B cell (primary cell): ENCODE measurements at places on chromosomes 7 and 10.

DNA sequence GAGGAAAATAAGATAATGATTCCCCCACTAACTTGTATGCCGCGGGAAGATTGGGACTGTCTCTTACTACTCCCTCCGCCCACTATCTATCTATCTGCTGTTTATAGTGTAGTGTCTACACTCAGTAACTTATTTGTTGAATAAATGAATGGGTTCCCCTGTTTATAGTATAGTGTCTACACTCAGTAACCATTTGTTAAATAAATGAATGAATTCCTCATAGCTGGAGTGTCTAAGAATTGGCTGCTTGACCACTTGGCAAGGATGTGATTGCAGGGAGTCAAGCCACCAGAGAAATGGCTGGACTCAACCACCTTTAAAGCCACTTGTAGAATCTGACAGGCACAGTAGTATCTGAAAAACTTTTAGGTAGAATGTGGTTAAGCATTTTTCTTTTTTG lies 147.1 kb downstream of the TRIL start:
- H3K27ac ChIP-seq, result no peak overlapping the region
- H3K36me3 ChIP-seq, result no peaks in the 10 kb centered on the region
- peaks cover 16% of the 10 kb centered on the region for H3K4me1 ChIP-seq
- DNase-seq, result no peak
- H3K4me3 ChIP-seq, result no peak overlapping the region
- no peaks in the 10 kb centered on the region for H3K27me3 ChIP-seq

DNA sequence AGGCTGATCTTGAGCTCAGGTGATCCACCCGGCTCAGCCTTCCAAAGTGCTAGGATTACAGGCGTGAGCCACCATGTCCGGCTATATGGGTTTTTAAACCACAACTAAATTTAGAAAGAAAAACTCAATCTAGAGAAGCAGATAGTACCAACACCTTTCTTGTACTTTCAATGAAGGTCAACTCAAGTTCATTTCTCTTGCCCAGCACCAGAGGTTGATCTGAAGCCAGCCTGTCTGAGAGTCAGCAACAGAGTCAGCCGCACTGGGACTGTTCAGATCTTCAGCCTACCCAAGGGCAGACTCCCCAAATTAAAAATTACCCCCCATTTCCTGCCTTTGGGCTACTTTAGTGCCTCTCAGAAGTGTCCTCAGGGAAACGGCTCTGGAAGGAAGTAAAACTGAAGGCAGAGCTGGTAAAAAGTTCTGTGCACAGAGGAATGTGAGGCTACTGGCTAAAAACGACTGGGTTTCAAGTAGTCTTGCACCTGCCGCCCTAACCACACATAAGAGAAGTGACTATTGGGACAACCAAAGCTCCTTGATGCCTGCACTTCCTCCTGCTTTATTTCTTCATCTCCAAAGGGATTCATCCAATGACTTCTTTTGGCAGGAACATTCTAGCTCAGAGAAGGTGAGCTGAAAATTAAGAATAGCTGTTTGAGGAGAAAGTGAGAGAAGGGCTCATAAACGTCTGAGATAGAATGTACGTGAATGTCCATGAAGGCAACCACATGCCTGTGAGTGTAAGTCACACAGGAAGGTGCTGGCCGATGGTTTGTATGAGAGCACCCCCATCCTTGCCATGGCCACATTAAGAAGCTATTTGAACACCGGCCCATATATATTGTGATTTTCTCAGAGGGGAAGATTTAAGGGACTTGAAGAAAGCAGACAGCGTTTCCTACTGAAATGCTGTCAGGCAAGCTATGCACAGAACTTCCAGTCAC lies 142.4 kb upstream of the PRR15 start:
- no peak for DNase-seq
- H3K4me3 ChIP-seq, result no peak overlapping the region
- H3K36me3 ChIP-seq, result no peaks in the 10 kb centered on the region
- no peaks in the 10 kb centered on the region for H3K27me3 ChIP-seq
- no peaks in the 10 kb centered on the region for H3K4me1 ChIP-seq
- H3K27ac ChIP-seq, result no peak overlapping the region

DNA sequence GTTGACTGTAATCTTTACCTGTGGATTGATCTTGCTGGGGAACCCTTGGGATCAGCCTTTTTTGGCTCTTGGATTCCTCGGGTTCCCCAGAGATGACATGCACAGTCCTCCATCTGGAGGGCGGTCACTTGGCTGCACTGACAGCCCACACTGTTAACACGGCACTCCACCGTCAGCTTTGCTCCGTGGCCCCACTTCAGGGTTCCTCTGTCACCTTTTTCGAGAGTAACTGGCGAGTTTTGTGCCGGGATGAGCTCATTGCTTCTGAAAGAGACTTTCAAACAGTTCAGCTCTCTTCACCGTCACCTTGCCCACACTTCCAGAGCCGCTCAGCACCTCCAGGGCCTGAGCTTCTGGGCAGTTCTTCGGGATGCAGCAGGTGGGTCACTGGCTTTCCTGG lies 42.4 kb downstream of the PROSER2 start:
- H3K4me1 ChIP-seq, result peaks cover 9% of the 10 kb centered on the region
- no peaks in the 10 kb centered on the region for H3K27me3 ChIP-seq
- H3K27ac ChIP-seq, result no peak overlapping the region
- no peaks in the 10 kb centered on the region for H3K36me3 ChIP-seq

DNA sequence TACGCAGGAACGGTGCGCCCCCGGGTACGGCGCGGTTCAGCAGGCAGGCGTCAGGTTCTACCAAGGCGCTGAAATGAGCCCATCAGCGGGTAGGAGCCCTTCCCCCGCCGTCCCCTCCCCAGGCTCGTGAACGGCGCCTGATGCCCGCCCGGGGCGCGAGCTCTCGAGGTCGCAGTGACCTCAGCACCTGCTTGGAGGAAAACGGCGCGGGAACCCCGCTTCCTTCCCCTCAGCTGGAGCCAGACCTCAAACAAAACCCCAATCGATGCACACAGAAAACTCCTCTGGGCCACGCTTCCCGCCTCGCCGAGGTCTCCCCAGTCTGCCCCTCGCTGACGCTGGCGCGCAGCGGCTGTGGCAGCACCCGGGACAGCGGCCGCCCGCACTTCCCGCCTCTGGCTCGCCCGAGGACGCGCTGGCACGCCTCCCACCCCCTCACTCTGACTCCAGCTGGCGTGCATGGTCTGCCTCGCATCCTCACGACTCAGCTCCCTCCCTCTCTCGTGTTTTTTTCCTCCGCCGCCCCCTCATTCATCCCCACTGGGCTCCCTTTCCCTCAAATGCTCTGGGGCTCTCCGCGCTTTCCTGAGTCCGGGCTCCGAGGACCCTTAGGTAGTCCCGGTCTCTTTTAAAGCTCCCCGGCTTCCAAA lies 514 bp upstream of the GAD2 start:
- peaks cover 48% of the 10 kb centered on the region for H3K4me1 ChIP-seq
- peak; percentile 28 for DNase-seq
- H3K4me3 ChIP-seq, result no peak overlapping the region
- H3K27ac ChIP-seq, result no peak overlapping the region
- no peaks in the 10 kb centered on the region for H3K36me3 ChIP-seq
- H3K27me3 ChIP-seq, result peaks cover 39% of the 10 kb centered on the region

DNA sequence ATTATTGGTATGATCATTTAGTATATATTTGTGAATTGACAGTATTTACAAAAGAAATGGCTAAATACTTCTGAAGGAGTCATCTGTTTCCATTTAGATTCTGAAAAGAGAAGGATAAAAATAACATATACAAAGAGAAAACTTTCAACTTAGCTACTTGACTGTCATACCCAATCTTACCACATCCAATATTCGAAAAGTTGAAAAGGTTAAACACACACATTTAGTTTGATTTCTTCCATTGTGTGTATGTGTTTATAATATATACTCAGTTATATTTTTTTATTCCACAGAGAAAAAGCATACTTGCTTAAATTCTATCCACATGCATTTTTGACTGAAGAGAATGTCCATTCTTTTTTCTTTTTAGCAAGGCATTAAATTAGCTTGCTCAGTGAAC lies 470.7 kb downstream of the TFEC start:
- no peaks in the 10 kb centered on the region for H3K36me3 ChIP-seq
- H3K27me3 ChIP-seq, result no peaks in the 10 kb centered on the region
- H3K27ac ChIP-seq, result no peak overlapping the region
- DNase-seq, result no peak
- H3K4me1 ChIP-seq, result no peaks in the 10 kb centered on the region

GRCh38 chr10:85193796-85194195 lies 865.4 kb downstream of the CCSER2 start:
- H3K4me3 ChIP-seq, result no peak overlapping the region
- no peak for DNase-seq
- H3K36me3 ChIP-seq, result no peaks in the 10 kb centered on the region
- H3K27me3 ChIP-seq, result no peaks in the 10 kb centered on the region

- H3K4me1 ChIP-seq, result peaks cover 8% of the 10 kb centered on the region
- no peaks in the 10 kb centered on the region for H3K36me3 ChIP-seq
- no peak overlapping the region for H3K27ac ChIP-seq
- H3K27me3 ChIP-seq, result no peaks in the 10 kb centered on the region
- no peak for DNase-seq
- H3K4me3 ChIP-seq, result no peak overlapping the region
Observed at GRCh38 chr10:77526868-77527617, 110.6 kb downstream of the KCNMA1 start.

GRCh38 chr7:133134810-133135209 lies 52.9 kb upstream of the CHCHD3 start:
- no peaks in the 10 kb centered on the region for H3K36me3 ChIP-seq
- no peak for DNase-seq
- no peak overlapping the region for H3K4me3 ChIP-seq
- no peaks in the 10 kb centered on the region for H3K27me3 ChIP-seq
- no peak overlapping the region for H3K27ac ChIP-seq
- H3K4me1 ChIP-seq, result no peaks in the 10 kb centered on the region

GRCh38 chr7:116812860-116813259 lies 49.5 kb upstream of the CAPZA2 start:
- no peaks in the 10 kb centered on the region for H3K4me1 ChIP-seq
- no peak overlapping the region for H3K27ac ChIP-seq
- peaks cover 2% of the 10 kb centered on the region for H3K27me3 ChIP-seq
- no peak for DNase-seq

GRCh38 chr7:143181349-143181748 lies 1.9 kb upstream of the TAS2R39 start:
- H3K4me3 ChIP-seq, result no peak overlapping the region
- peak; percentile 67 for DNase-seq
- H3K36me3 ChIP-seq, result no peaks in the 10 kb centered on the region
- H3K27ac ChIP-seq, result peak overlapping the region; percentile 51
- H3K27me3 ChIP-seq, result no peaks in the 10 kb centered on the region

DNA sequence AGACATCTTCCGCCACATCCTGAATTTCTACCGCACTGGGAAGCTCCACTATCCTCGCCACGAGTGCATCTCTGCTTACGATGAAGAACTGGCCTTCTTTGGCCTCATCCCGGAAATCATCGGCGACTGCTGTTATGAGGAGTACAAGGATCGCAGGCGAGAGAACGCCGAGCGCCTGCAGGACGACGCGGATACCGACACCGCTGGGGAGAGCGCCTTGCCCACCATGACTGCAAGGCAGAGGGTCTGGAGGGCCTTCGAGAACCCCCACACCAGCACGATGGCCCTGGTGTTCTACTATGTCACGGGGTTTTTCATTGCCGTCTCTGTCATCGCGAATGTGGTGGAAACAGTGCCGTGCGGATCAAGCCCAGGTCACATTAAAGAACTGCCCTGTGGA lies 1.9 kb downstream of the KCND2 start:
- H3K4me1 ChIP-seq, result no peaks in the 10 kb centered on the region
- H3K4me3 ChIP-seq, result no peak overlapping the region
- DNase-seq, result no peak

DNA sequence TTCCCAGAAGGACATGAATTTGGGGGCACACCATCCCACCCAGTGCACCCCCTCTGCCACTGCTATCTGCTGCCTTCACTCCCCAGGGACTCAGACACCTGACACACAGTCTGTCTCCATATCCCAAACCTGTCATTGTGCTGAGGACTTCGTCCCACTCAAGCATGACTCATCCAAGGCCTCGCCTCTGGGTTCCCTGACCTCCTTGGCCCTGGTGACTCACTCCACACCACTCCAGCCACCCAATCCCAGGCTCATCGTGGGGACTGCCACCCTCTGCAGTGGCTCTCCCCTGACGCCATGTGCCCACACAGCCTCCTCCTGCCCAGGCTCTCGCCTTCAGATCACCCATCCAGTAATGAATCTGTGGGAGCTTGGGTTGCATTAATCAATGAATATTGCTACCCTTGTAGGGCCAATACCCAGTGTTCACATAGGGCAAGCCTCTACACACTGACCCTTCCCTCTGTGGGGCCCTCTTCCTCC lies 6.6 kb upstream of the INSIG1 start:
- H3K36me3 ChIP-seq, result no peaks in the 10 kb centered on the region
- no peak overlapping the region for H3K4me3 ChIP-seq
- DNase-seq, result no peak
- H3K27ac ChIP-seq, result no peak overlapping the region
- H3K27me3 ChIP-seq, result no peaks in the 10 kb centered on the region

DNA sequence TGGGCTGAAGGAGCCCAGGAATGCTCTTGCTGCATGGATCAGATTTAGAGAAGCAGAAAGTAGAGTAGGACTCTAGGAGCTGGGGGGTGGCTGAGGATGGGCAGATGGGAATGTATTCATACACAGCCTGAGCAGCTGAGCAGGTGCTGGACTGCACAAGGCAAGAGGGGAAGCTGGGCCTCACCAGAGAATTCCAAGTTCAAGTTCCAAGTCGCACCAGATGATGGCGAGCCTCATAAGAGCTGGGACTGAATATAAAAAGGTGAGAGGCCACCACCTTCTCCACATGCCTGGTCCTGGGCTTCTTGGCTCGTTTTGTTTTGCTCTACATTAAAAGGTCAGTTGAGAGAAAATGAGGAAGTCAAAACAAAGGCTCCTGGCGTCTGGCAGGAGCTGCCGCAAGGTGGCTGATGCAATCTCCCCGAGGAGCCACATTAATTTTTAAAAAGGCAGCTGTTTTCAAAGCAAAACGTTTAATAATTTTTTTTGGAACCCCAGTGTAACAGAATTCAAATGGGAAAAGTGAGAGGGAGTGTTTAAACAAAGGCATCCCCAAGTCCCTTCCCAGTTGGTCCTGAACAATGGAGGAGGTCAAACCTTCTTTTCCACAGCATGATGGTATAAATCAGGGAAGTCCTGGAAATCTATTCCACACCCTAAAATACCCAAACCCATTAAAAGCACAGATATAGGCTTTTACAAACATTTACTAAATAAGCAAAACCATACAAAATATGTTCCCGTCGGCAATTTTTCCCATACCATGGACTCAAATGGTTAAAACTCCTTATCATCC lies 9.5 kb downstream of the CYREN start:
- H3K4me3 ChIP-seq, result no peak overlapping the region
- H3K36me3 ChIP-seq, result peaks cover 38% of the 10 kb centered on the region
- no peaks in the 10 kb centered on the region for H3K27me3 ChIP-seq

- no peak overlapping the region for H3K27ac ChIP-seq
- no peaks in the 10 kb centered on the region for H3K36me3 ChIP-seq
- no peaks in the 10 kb centered on the region for H3K4me1 ChIP-seq
- DNase-seq, result peak; percentile 59
- H3K27me3 ChIP-seq, result no peaks in the 10 kb centered on the region
Observed at GRCh38 chr7:129298268-129298893, 73.6 kb downstream of the AHCYL2 start.

- no peak overlapping the region for H3K4me3 ChIP-seq
- DNase-seq, result no peak
- no peaks in the 10 kb centered on the region for H3K36me3 ChIP-seq
- H3K27me3 ChIP-seq, result peaks cover 4% of the 10 kb centered on the region
- H3K27ac ChIP-seq, result no peak overlapping the region
- H3K4me1 ChIP-seq, result no peaks in the 10 kb centered on the region
Observed at GRCh38 chr7:45649560-45650346, 75.6 kb downstream of the ADCY1 start.
